Tibial nerve (tissue), 4 donors: ENCODE measurements at places on chromosomes 11 and 22. TPM values are rescaled to one million over a fixed set of nuclear protein-coding genes. Genes with fewer than 3 reads are reported as not detected.

DNA sequence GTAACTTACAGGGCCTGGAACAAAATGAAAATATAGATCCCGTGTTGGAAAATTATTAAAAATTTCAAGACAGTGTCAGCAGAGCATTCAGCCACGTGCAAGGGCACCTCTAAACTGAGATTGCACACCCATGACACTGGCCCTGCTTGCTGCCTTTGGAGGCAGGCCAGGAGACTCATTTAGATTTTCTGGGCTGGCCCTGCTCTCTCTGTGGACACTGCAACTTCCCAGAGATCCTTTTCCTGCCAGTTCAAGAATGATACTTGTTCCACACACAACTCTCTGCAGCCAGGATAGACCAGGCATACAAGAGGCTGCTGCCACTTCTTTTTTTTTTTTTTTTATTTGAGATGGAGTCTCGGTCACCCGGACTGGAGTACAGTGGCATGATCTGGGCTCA is 56.7 kb upstream of the PTPRJ start:
- no peak for DNase-seq

DNA sequence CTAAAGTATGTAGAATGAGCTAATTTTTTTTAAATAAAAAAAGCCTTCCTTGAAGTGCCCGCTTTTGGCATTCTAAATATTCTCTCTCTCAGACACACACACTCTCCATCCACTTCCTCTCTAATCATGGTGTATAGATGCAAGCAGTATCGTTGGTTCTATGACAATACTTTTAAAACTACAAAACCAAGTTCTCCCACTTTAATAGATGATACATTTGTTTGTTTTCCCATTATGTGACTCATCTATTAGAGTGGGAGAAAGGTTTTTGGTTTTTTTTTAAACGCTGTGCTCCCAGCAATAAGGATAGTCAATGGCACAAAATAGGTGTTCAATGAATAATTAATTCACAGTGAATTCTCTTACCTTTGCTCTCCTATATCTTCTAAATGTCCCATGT is 44.6 kb downstream of the FZD4 start:
- DNase-seq = no peak

DNA sequence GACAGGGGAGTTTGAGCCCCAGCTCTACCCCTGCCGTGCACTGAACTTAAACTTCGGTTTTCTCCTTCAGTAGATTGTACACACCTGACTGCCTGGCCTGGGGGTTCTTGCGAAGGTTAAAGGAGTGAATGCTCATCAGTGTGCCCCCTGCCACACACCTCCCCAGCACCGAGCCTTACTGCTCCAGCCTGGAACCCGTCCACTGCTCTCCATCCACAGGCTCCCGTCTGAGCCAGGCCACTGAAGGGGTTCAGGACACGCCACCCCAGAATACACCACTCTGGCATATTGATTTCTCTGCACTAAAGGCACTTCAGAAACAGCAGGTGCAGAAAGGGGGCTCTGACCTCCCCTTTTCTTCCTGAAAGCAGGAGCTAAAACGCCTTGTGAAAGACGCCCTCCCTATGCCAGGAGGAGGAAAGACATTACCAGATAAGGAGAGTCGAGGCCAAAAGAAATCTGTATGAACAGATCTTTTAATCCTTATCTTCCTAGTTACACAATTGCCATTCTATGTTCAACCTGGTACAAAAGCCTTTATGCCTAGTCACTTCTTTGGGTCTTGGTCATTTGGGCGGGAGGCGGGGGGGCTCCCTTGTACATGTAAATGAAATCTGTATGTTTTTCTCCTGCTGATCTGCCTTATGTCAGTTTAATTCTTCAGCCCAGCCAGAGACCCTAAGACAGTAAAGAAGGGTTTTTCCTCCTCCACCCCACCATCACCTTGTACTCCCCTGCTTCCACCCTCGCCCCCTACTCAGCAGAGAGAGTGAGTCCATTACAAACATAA is 1.9 kb upstream of the SSTR3 start:
- DNase-seq = no peak

DNA sequence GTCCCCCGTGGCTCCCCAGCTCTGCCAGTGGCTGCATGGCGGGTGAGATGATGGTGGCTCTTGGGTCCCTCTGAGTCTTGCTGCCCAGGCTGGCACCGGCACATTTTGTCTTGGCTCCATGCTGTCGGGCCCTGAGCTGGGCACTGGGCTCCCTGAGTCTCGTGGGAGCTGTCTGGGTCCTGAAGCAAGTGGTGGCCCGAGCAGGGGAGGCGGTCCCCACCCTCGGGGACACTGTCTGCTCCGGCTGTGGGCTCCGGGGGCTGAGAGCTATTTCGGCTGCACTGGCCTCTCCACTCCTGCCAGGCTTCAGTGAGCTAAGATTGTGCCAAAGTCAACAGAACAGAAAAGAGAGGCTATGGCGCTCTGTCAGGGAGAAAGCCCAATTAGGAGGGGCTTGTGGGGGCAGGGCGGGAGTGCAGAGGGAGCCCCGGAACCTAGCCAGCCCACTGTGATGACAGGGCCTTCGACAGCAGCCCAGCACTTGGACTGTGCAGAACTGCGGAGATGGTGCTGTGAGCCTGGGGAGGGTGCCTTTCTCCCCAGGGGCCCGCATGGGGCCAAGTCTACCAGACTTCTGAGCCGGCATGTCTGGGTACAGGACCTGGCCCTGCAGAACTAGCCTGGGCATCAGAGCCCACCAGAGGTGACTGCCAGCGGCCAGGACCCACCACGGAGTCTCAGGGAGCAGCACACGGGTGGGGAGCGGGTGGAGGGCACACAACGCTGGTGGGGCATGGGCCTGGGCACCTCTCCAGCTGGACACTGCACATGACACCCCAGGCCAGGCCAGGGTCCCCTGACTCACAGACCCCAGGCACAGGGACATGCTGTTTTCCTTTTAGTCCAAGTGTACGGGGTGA is 38.0 kb downstream of the RTN4R start:
- no peak for DNase-seq

DNA sequence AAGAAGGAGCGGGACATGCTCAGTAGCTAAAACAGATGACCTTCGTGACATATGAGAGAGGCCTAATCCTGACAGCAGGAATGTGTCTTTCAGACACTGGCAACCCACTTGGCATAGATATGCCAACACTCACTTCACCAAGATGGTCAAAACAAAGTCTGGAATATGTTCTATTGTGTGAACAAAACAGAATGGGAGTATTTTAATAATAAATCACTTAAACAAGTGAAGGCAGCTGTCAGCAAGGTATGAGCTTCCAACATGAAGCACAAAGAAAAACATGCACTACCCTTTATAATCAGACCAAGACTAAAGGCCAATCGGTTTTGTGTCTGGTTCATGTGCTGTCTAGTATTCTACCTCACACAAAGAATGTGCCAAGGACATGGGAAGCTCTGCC is 23.1 kb downstream of the CCDC34 start:
- DNase-seq = no peak

GRCh38 chr11:16776711-16777612 is 38.5 kb downstream of the C11orf58 start:
- no peak for DNase-seq

GRCh38 chr22:50014655-50015401 is 2.3 kb upstream of the IL17REL start:
- no peak for DNase-seq

DNA sequence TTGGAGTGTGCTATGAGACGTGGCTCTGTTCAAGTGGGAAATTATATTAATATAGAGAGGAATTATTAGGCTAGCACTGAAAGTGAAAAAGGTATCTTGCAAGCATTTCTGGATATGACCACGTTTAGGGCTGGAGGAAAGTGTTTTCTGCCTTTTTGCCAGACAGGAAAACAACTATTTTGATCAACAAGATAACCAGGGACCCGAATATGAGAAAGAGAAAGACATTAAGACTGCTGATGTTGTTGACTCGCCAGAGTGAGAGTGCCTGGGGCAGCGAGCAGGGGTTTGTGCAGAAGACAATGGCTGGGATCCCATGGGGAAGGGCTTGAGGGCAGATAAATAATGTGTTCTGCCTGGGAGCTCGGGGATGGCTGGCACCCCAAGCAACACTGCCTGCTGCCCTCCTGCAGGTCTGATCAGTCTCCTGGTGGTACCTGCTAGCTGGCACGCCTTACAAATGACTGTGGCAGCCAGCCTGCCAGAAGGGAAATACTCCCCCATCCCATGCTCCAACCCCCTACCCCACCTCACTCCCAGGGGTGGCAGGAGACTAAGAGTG is 23.1 kb upstream of the CHST1 start:
- DNase-seq = no peak

GRCh38 chr11:118016104-118016503 is 29.9 kb downstream of the IL10RA start:
- no peak for DNase-seq

- no peak for DNase-seq
These were observed 53.5 kb upstream of the MYEOV start for GRCh38 chr11:69240332-69241074.

- DNase-seq = no peak
These were observed 52.3 kb upstream of the SCUBE2 start for GRCh38 chr11:9143721-9144120.

GRCh38 chr22:47504962-47505361 is 742.5 kb downstream of the TBC1D22A start:
- DNase-seq = no peak

GRCh38 chr11:95088946-95089619 is 563 bp upstream of the ENDOD1 start:
- no peak for DNase-seq

- DNase-seq = no peak
These were observed 3.4 kb downstream of the SIK2 start for GRCh38 chr11:111605681-111606080.

GRCh38 chr11:89381094-89381493 is 110.1 kb downstream of the NOX4 start:
- no peak for DNase-seq

- no peak for DNase-seq
These were observed 83.6 kb upstream of the PHOX2A start for GRCh38 chr11:72327606-72328005.

- no peak for DNase-seq
These were observed 3.8 kb upstream of the MUC2 start for GRCh38 chr11:1070594-1071462.

DNA sequence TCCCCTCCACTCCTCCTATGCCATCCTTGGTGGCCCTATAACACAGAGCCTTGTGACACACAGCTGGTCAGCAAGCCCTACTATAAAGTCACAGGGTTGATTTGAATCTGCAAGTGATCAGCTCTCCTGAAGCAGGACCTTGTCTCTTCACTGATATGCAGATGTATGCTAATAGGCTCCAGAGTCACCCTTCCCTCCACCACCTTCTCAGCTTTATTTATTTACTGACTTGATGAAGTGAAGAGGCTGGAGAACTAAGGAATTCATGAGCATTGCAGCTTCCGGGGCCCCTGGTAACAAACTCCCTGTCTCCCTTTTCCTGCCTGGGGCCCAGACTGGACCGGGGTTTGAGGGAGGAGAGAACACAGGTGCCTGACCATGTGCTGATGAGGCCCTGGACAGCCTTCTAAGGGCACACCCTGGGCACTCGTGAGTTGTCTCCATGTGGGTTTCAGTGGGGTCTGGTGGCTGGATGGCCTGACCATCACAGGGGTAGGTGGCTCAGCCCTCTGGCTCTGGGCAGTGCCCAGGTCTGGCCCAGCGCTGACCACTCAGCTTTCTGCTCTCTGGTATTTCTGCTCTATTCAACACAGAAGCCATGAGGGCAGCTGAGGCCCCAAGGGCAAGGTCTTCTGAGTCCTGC is 307.5 kb downstream of the NTM start:
- no peak for DNase-seq

- DNase-seq = no peak
These were observed 131.8 kb downstream of the HIPK3 start for GRCh38 chr11:33388793-33389525.

PATE2 gene
- total RNA-seq = not detected

MRPL16 gene
- 41.0 TPM for total RNA-seq

C11orf97 gene
- not detected for total RNA-seq

UBQLNL gene
- 2.0 TPM for total RNA-seq

TMEM126A gene
- total RNA-seq = 24.7 TPM

PPARA gene
- 43.5 TPM for total RNA-seq

TAF10 gene
- total RNA-seq = 235 TPM

KCNJ4 gene
- total RNA-seq = 1.2 TPM

OR51B2 gene
- total RNA-seq = not detected
